ENCODE measurements at places on chromosomes 16 and 17. TPM values are rescaled to one million over a fixed set of nuclear protein-coding genes. Genes with fewer than 3 reads are reported as not detected.

Gene CNEP1R1
- total RNA-seq: 24.3 TPM

Gene ZP2
- not detected for total RNA-seq

Gene SCNN1B
- not detected for total RNA-seq

Gene LHX1
- 0.39 TPM for total RNA-seq

Gene GLTPD2
- total RNA-seq: not detected

Gene PTGES3L
- total RNA-seq: not detected

Gene SREBF1
- total RNA-seq: 65.8 TPM

Gene TMC8
- total RNA-seq: not detected

Gene OR3A3
- total RNA-seq: not detected

GRCh38 chr17:60188759-60189158, 39.0 kb downstream of the CA4 start:
- DNase-seq: no peak

- no peak for DNase-seq
These were observed 281.9 kb downstream of the FTO start for GRCh38 chr16:53985861-53986260.

- DNase-seq: no peak
These were observed 637 bp downstream of the PLCG2 start for GRCh38 chr16:81779536-81780320.

- DNase-seq: no peak
These were observed 265.7 kb upstream of the KCNJ16 start for GRCh38 chr17:69809331-69809730.

- no peak for DNase-seq
These were observed 15.5 kb upstream of the CMIP start for GRCh38 chr16:81429045-81429521.

- DNase-seq: no peak
These were observed 80.5 kb upstream of the CLEC18B start for GRCh38 chr16:74501484-74502478.

DNA sequence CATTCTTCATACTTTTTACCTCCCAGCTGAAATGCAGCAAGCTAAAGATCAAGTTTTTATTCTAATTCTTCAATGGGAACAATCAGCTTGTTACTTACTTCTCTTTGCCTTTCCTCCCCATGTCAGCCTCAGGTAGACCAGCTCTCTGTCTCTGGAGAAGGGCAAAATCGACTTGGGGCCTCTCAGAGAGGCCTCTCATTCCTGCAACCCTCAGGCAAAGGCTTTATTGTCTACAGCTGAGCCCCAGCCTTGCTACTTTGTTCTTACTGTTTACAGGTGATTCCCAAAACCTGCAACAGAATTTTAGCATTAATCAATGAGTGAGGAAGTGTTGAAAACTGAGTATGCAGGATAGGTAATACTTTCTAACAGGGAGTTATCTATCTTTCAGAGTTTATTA, 148.6 kb downstream of the KIF2B start:
- no peak for DNase-seq

DNA sequence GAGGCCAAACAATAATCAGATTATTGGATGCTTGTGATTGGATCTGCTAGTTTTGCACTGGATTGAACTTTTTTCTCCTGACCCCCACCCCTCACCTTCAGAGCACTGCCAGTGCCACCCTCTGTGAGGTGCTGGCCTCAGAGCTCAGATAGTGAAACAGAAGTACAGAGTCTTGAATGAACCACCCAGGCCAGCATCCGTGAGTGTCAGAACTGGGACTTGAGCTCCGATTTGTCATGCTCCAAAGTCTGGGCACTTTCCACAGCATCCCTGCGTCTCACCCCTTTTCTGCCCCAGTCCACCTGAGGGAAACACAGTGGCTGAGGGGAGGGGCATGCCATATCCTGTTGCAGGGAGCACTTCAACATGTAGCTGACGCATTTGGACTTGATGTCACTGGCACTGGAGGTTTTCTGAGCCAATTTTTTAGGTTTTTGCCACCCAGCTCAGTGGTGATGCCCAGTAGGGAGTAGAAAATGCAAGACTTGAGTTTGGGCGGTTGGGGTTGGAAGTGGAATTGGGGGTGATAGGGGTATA, 47.3 kb downstream of the SMPD3 start:
- DNase-seq: no peak

GRCh38 chr17:44115585-44116415, 7.6 kb downstream of the HDAC5 start:
- no peak for DNase-seq

DNA sequence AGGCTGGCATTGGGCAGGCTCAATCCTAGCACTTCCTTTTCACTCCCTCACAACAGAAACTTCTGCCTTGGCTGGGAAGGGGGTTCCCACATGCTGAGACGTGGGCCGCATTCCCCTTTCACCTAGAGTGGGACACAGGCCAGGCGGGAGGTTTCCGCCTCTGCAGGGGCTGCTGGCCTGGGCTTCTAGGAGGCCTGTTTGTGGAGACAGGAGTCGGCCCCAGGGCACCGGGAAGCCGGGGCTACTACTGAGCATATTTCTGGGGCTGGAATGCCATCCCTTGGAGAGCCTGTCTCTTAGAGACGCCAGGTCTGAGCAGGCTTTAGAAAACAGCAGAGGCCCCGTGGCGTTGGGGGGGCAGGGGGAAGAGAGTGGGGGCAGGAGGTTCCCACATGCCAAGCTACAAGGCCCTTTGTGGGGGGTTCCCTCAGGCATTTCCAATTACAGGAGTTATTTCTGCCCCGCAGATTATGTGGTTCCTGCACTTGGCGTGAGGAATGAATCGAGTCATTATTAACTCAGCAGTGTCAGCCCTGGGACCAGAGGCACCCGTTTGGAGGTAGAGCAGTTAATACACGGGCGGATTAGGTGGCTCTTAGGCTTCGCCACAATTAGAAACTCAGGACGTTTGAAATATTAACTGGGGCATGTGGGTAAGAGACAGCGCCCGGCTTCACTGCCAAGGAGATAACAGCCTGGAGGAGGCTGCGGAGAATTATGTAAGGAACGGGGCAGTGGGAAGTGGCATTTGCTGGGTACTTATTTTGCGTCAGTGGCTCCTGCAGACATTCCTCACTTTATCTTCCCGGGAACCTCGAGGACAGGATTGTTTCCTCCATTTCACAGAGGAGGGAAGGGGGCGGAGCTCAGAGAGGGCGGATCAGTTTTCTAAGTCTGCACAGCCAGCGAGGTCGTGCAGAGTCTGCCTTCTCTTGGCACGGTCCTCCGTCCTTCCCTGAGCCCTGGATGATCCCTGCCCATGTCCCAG, 162.5 kb downstream of the MAF start:
- peak; percentile 17 for DNase-seq

GRCh38 chr17:39225959-39226683, 376 bp upstream of the STAC2 start:
- peak; percentile 50 for DNase-seq

DNA sequence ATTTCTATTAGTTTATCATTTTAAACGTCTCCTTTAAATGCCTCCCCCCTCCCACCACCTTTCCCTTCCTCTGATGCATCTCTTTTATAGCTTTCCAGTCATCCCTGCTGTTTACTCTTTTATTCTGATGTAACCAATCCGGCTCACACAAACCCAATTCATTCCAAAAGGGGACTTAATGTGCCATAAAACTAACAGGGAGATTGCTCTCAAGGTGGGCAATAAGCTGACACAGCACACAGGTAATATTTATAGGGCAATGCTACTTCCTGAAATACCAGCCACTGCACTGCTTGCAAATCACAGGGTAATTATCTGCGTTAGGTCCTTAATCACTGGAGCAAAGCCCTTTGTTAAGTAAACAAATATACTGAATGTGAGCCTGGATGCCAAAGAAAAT, 23.3 kb upstream of the CA10 start:
- DNase-seq: no peak

All from H4 (cell line).